Mammary epithelial cell (primary cell): ENCODE measurements at places on chromosomes 3 and 15. TPM values are rescaled to one million over a fixed set of nuclear protein-coding genes. Genes with fewer than 3 reads are reported as not detected.

DNA sequence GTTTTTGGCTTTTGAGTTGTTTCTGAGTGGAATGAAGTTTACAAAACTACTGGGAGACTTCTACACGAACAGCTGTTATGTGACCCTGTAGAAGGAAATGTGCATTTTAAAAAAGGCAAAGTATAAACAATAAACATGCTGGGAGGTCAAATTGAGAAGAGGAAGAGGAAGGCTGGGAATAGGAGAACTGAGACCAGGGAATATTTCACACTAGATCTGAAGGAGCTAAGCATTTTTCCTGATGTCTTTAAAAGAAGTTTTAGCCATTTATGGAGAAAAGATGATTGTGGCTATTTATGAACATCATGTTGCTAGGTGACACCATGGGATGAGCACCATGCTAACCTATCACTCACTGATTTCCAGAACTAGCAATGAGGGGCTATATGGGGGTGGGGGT lies 76.3 kb upstream of the FAM98B start:
- no peak for DNase-seq

DNA sequence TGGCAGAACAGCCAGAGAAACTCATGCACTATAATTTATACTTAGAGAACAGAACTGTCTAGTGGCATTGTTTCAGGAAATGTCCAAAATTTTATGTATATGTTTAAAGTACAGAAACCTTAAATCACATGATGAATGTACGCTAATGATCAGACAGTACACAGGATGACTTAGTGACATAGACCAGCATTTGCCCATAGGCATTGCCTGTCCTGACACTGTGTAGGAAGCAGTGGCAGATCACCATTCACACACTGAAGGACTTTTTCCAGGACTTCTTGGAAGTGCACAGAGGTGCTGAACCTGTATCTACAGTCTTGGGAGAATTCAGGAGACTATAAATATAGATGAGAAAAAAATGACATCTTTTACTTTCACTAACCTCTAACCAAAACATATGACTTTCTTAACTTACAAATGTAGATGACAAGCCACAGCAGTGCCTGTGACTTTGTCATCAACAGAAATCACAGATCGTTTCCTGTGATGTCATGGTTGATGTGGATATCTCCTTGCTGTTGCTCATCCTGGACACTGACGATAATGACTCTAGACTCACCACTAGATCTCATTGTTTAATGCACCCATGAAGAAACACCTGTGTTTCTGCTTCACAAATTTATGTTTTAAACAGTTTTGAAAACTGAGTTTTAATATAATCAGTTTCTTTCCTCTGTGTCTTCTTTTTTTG lies 183.2 kb downstream of the CACNA2D3 start:
- no peak for DNase-seq

DNA sequence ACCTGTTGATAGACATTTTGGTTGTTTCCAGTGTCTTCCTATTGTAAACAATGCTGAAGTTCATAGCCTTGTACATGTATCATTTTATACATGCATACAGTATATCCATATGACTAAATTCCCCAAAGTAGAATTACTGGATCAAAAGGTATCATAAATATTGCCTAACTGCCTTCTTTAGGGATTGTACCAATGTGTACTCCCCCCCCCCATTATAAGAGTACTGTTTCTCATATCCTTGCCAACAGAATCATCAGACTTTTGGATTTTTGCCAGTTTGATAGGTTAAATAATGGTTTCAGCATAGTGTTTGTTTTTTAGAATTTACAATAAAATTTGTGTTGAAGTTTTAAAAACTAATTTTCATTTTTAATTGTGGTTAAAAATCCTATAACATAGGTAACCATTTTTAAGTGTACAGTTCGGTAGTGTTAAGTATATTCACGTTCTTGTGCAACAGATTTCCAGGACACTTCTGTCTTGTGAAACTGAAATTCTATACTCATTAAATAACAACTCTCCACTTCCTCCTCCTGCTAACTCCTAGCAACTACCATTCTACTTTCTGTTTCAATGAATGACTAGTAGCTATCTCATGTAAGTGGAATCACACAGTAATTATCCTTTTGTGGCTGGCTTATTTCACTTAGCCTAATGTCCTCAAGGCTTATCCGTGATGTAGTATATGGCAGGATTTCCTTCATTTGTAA lies 30.8 kb upstream of the MAP3K13 start:
- DNase-seq = peak; percentile 92

GRCh38 chr15:42590619-42591237 lies 15.3 kb downstream of the STARD9 start:
- no peak for DNase-seq

GRCh38 chr3:137687181-137687879 lies 76.8 kb upstream of the SOX14 start:
- DNase-seq = no peak

DNA sequence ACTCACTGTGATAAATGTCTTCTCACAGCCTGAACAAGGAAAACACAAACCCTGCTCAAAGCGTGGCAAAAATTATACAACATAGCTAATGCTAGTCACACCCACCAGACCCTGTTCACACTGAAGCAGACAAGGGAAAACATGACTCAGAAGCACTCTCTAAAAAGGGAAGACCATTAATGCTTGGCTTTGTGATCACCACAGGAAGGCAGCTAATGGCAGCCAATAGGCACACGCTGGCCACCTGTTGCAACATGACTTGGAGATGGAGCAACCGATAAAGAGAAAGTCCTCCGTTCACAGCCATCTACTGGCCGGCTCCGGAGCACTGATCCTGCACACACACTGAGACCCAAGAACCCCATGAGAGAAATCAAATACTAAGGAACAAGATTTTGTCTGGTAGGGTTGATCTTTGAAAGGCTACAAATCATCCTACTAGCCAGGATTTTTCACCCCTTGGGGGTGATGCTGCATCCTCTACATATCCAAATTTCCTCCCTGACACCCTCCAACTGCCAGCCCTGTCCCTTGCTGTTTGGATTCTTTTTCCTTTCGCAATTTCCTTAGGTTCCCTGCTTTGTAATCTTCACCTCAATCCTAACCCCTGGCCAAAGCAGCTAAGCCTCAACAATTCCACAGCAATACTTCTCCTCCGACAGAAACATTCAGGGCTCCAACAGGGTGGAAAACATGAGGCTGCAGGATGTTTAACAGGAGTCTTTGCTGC lies 3.2 kb downstream of the ZXDC start:
- DNase-seq = peak; percentile 95

GRCh38 chr3:150447631-150448465 lies 39.8 kb downstream of the TSC22D2 start:
- peak; percentile 20 for DNase-seq

The SMC4 gene
- 16.8 TPM for total RNA-seq

The GOLGA6A gene
- not detected in 2 replicates for total RNA-seq

The MYO9A gene
- total RNA-seq = 43.2 and 44.3 TPM in 2 replicates
